ENCODE measurements at places on chromosomes 3 and 15.
A peak's percentile ranks its signal among the peaks of the same experiment; 100 is the strongest.

GRCh38 chr15:100940767-100941379 is 21.7 kb downstream of the LRRK1 start:
- no peak for DNase-seq

GRCh38 chr15:77715860-77716259 is 83.1 kb upstream of the LINGO1 start:
- DNase-seq = no peak

DNA sequence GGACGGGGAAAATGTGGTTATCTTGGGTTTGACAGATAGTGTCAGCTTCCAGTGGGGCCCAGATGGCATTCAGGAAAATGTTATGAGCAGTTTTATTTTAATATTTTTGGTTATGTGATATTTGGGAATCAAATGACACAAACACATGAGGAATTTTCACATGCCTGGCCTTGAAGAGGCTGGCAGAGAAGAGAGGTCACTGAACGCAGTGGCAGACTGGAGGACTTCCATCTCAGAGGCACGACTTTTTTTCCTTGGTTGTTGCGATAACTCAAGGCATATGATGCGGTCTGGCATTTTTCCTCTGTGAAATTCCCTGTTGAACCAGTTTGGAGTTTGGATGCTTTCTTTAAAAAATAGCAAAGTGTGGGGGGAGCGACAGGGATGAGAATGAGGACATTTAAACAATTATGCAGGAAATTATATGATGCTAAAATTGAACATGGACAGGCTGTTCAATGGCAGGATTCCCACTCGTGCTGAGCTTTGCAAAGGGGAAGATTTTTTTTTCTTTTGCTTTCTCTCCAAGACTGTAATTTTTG is 36.9 kb upstream of the ARPP21 start:
- no peak for DNase-seq

- DNase-seq = no peak
Observed at GRCh38 chr3:117885011-117885441, 1149.6 kb downstream of the IGSF11 start.

GRCh38 chr3:111723293-111724215 is 128.4 kb upstream of the ZBED2 start:
- peak; percentile 88 for DNase-seq

DNA sequence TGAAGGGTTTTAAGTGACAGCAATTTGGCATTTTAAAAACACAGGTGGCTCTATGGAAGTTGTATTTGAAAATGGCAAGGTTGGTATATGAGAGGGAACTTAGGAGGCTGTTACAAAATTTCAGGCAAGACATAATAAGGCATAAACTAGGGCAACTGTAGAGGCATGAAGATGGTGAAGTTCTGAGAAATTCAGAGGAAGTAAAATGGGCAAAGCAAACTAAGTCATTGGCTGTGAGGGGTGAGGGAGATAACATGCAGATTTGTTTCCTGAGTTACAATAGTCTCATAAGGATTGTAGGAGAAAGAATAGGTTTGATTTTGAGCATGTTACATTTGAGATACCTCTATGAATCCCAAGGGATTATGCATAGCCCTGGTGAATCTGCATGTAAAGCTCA is 302.9 kb upstream of the ARHGEF26 start:
- DNase-seq = no peak

GRCh38 chr15:31387092-31387478 is 60.5 kb downstream of the KLF13 start:
- DNase-seq = no peak

- DNase-seq = no peak
Observed at GRCh38 chr3:64748244-64748904, 60.6 kb upstream of the ADAMTS9 start.

DNA sequence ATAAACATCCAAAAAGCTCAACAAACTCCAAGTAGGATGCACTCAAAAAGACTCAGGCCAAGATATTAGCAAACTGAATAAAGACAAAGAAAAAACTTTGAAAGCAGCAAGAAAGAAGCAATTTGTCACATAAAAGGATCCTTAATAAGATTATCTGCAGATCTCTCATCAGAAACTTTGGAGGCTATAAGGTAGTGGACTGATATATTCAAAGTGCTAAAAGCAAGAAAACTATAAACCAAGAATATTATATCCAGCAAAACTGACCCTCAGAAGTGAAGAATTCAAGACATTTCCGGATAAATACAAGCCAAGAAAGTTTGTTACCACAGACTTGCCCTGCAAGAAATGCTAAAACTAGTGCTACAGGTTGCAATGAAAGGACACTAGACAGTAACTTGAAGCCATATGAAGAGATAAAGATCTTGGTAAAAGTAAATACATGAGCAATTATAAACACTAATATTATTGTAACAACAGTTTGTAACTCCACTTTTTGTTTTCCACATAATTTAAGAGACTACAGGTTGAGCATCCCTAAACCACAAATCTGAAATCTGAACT is 23.6 kb downstream of the C3orf33 start:
- no peak for DNase-seq

Measured in fibroblast of skin of back (primary cell).